ENCODE measurements at places on chromosomes 3 and 15.

DNA sequence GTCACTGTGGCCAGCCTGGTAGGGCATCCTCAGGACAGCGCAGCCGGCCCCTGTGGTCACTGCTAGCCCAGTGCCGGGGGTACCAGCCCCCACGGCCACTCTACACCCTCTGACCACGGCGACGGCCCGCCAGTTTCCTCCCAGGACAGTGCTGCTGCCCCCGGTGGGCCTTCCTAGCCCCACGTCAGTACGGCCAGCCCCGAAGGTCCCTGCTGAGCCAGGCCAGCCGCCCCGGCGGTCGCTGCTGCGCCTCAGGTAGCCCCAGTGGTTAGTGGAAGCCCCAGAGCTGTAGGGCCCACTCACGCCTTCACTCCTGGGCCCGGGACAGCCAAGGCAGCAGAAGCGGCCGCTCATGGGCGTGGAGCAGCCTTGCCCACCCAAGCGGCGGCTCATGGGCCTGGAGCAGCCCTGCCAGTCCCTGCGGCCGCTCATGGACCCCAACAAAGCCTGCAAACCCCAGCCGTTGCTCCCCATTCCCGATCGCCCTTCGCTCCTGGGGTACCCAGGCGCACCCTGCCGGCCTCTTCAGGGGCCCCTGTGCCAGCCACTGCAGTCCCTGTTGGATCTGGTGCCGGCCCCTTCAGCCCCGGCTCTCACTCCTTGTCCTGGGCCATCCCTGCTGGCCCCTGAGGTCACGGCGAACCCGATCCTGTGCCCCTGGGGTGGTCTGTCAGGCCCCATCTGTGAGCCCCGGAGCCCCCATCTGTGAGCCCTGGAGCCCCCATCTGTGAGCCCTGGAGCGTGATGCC, 9.5 kb upstream of the ROPN1B start:
- DNase-seq: no peak
- H3K27ac ChIP-seq: no peak overlapping the region
- no peak overlapping the region for H3K4me3 ChIP-seq
- no peaks in the 10 kb centered on the region for H3K36me3 ChIP-seq
- peaks cover 8% of the 10 kb centered on the region for H3K27me3 ChIP-seq

DNA sequence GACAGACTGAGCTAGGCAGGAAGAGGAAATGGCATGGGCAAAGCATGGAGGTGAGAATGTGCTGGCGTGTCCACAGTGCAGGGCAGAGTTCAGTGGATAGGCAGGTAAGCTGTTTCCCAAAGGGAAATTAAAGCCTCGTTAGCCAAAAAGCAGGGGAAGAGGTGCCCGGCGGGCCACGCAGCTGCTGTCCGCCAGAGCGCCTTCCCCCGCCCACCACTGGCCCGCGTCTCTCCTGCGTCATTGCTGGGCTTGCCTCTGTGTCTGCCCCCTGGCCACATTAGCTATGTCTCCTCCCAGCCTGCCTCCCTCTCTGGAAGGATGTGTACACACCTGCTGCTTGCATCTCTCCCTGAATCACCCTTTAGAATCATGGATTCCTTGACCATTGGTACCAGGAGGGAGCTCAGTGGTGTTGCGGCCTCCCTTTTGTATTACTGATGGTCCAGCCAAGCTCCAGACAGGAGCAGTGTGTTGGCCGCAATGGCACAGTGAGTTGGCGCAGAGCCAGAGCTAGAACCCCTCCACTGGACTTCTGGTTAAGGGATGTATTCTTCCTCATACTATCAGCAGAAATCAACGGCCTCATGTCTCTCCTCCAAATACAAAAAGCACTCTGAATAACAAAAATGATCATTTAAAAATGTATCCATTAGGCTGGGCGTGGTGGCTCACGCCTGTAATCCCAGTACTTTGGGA, 26.6 kb downstream of the SLC28A1 start:
- H3K27me3 ChIP-seq: no peaks in the 10 kb centered on the region
- H3K36me3 ChIP-seq: peaks cover 2% of the 10 kb centered on the region
- DNase-seq: no peak
- H3K4me1 ChIP-seq: peaks cover 24% of the 10 kb centered on the region

GRCh38 chr3:42539871-42540714, 37.6 kb downstream of the VIPR1 start:
- H3K36me3 ChIP-seq: no peaks in the 10 kb centered on the region
- H3K27me3 ChIP-seq: peaks cover 2% of the 10 kb centered on the region
- H3K4me1 ChIP-seq: peaks cover 6% of the 10 kb centered on the region
- no peak overlapping the region for H3K27ac ChIP-seq

GRCh38 chr15:60829416-60829815, 350.5 kb upstream of the ICE2 start:
- H3K27ac ChIP-seq: no peak overlapping the region
- H3K4me3 ChIP-seq: no peak overlapping the region
- no peaks in the 10 kb centered on the region for H3K27me3 ChIP-seq
- peaks cover 2% of the 10 kb centered on the region for H3K36me3 ChIP-seq

DNA sequence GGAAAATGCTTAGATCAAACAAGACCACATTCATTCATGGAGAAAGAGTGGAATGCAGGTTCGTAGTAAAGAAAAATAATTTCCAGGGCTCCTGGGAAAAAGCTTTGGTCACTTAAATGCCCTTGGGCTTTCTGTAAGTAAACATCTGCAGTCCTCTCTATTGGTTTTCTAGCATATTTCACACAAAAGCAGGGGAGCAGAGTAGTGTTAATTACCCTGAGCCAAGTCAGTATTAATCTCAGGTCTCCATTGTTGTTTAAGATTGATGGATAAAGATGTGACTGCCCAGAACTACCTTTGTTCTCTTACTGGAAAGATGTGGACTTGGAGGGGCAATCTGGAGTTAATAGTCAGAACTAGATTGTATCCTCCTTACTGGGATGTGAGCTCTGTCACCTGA, 242.6 kb downstream of the PTPRG start:
- peaks cover 2% of the 10 kb centered on the region for H3K27me3 ChIP-seq
- no peak overlapping the region for H3K27ac ChIP-seq
- DNase-seq: no peak
- no peak overlapping the region for H3K4me3 ChIP-seq

DNA sequence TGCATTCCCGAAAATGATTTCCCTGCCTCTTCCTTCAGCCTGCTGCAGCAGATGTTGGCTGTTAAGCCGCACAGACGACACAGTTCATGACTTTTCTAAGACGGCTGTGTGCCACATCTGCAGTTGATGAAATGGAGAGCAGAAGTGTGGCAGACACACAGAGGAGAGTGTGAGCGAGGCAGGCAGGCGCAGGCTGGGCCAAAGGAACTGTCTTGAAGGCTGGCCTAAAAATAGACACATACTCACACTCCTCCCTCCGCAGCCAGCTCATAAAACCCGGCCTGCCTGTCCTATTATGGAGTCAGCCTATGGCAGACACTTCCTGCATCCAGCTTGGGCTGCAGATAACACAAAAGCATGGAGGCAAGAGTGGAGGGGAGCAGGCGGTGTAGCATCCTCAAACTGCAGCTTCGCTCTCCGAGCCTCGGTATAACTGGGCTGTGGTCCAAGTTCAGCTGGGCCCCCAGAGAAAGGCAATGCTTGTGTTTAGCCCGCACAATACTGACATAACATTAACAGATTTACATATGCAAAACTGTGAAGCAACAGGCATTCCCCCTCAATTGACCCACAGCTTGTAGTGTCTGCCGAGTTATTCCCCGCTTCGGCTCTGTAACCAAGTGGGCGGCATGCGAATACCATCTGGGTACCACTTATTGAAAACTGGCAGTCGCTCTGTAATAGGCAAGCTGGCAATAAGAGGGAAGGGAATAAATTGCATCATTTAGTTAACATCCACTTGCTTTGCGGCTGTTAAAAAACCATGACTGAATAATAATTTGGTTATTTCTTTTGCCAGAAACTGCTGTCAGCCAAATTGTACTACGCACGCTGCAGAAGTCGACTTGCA, 40.8 kb downstream of the FOXP1 start:
- H3K4me3 ChIP-seq: no peak overlapping the region
- peaks cover 16% of the 10 kb centered on the region for H3K27me3 ChIP-seq
- no peaks in the 10 kb centered on the region for H3K4me1 ChIP-seq
- no peak overlapping the region for H3K27ac ChIP-seq
- H3K36me3 ChIP-seq: no peaks in the 10 kb centered on the region
- DNase-seq: no peak

DNA sequence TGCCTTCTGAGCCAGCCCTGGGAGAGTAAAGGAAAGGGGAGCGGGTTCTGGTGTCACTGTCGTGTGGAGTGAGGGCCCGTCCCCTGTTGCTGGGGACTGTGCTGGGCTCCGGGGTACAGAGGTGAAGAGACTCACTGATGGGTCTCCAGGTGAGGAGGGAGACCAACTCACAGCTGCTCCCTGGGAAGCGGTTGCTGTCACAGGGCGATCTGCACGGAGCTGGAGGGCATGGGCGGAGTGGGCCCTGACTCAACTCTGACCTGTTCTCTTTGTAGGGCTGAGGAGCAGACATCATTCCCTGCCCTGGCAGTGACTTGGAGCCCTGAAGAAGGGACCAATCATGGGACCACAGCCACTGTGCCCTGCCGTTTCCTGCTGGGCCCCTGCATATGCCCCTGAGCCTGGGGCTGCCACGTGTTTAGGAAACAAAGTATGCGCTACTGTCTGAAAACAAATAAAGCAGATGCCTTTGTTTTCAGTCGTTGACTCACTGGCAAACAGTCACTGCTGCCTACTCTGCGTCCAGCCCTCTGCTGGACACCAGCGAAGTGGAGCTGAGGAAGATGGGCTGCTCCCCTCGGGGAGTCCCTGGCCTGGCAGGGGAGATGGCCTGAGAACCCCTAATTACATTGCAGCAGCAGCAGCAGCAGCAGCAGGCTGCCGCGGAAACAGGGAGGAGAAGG, 22.9 kb upstream of the PLXNA1 start:
- no peak overlapping the region for H3K4me3 ChIP-seq
- no peaks in the 10 kb centered on the region for H3K4me1 ChIP-seq
- no peak for DNase-seq
- H3K36me3 ChIP-seq: no peaks in the 10 kb centered on the region

GRCh38 chr3:171802590-171802956, 7.7 kb downstream of the PLD1 start:
- H3K27ac ChIP-seq: no peak overlapping the region
- H3K27me3 ChIP-seq: peaks cover 15% of the 10 kb centered on the region
- H3K4me1 ChIP-seq: no peaks in the 10 kb centered on the region
- DNase-seq: no peak

- no peak overlapping the region for H3K4me3 ChIP-seq
- no peak overlapping the region for H3K27ac ChIP-seq
- no peaks in the 10 kb centered on the region for H3K4me1 ChIP-seq
- no peak for DNase-seq
- no peaks in the 10 kb centered on the region for H3K36me3 ChIP-seq
- H3K27me3 ChIP-seq: no peaks in the 10 kb centered on the region
These were observed 200.5 kb upstream of the LRTM1 start for GRCh38 chr3:55128225-55128823.

- no peaks in the 10 kb centered on the region for H3K4me1 ChIP-seq
- no peaks in the 10 kb centered on the region for H3K27me3 ChIP-seq
- no peak for DNase-seq
- no peak overlapping the region for H3K4me3 ChIP-seq
- no peaks in the 10 kb centered on the region for H3K36me3 ChIP-seq
These were observed 268.1 kb upstream of the CRBN start for GRCh38 chr3:3447641-3448040.

GRCh38 chr15:80526556-80527340, 122.6 kb downstream of the ARNT2 start:
- no peaks in the 10 kb centered on the region for H3K4me1 ChIP-seq
- no peak overlapping the region for H3K4me3 ChIP-seq

- DNase-seq: no peak
- peaks cover under 1% of the 10 kb centered on the region for H3K27me3 ChIP-seq
- H3K4me3 ChIP-seq: no peak overlapping the region
- H3K4me1 ChIP-seq: no peaks in the 10 kb centered on the region
These were observed 8.3 kb downstream of the IL5RA start for GRCh38 chr3:3101660-3102458.

- H3K36me3 ChIP-seq: no peaks in the 10 kb centered on the region
- no peak overlapping the region for H3K4me3 ChIP-seq
- H3K27ac ChIP-seq: no peak overlapping the region
- no peak for DNase-seq
- peaks cover 41% of the 10 kb centered on the region for H3K27me3 ChIP-seq
- no peaks in the 10 kb centered on the region for H3K4me1 ChIP-seq
These were observed 6.2 kb downstream of the SUSD5 start for GRCh38 chr3:33212406-33212805.

DNA sequence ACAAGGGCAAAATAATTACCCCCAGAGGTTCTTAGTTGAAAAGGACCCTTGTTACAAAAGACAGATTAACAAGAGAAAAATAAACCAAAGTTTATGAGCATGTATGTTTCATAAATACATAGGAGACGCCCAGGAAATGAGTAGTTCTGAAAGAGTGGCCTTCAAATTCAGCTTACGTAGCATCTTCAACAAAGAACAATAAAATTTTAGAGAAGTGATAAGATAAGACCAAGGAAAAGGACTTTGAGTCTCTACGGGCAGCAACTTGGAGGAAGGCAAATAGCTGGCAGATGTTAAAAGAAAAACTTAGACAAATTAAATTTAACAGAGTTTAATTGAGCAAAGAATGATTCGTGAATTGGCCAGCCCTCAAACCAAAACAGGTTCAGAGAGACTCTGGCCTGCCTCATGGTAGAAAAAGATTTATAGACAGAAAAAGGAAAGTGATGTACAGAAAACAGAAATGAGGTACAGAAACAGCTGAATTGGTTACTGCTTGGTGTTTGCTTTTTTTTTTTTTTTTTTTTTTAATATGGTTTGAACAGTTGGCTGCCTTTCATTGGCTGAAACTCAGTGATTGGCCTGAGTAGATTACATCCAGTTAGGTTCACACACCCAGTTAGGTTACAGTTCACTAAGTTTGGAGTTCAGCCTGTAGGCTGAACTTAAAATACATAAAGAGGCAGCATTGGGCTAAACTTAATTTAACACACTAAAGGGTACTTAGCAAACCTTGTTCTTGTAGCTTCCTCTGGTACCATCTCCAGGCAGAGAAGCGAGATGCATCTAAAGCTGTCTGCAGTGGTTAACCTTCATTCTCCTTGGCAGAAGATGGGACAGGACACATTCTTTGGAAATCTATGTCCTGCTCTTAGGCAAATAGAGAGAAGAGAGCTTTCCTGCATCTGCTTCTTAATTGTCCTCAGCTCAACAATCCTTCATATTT, 23.2 kb downstream of the C2CD4B start:
- H3K4me3 ChIP-seq: no peak overlapping the region
- no peak for DNase-seq
- H3K27me3 ChIP-seq: peaks cover 11% of the 10 kb centered on the region
- H3K36me3 ChIP-seq: no peaks in the 10 kb centered on the region
- no peak overlapping the region for H3K27ac ChIP-seq
